ENCODE measurements at places on chromosomes 5 and 9. TPM values are rescaled to one million over a fixed set of nuclear protein-coding genes. Genes with fewer than 3 reads are reported as not detected.

- no peaks in the 10 kb centered on the region for H3K27me3 ChIP-seq
- no peak overlapping the region for H3K4me3 ChIP-seq
- no peaks in the 10 kb centered on the region for H3K36me3 ChIP-seq
- no peak overlapping the region for H3K27ac ChIP-seq
Observed at GRCh38 chr5:142888469-142889085, 118.4 kb downstream of the ARHGAP26 start.

DNA sequence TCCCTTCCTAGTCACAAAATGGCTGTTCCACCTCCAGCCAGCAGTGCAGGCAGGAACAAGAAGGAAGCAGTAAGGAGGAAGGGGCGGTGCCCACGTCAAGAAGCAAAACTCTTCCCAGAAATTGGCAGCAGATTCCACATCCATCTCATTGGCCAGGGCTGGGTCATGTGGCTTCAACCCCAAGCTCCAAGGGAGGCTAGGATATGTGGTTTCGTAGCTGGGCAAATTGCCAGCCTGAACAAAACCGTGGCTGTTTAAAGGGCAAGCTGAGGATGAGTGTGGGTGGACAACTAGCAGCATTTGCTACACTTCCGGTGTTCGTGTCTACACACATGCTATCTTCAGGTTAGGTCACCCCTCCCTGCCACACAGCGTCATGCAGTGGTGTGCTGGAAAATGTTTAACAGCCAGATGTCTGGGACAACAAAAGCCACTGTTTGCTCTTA is 92.1 kb upstream of the MAP1B start:
- no peak overlapping the region for H3K27ac ChIP-seq
- no peaks in the 10 kb centered on the region for H3K36me3 ChIP-seq

DNA sequence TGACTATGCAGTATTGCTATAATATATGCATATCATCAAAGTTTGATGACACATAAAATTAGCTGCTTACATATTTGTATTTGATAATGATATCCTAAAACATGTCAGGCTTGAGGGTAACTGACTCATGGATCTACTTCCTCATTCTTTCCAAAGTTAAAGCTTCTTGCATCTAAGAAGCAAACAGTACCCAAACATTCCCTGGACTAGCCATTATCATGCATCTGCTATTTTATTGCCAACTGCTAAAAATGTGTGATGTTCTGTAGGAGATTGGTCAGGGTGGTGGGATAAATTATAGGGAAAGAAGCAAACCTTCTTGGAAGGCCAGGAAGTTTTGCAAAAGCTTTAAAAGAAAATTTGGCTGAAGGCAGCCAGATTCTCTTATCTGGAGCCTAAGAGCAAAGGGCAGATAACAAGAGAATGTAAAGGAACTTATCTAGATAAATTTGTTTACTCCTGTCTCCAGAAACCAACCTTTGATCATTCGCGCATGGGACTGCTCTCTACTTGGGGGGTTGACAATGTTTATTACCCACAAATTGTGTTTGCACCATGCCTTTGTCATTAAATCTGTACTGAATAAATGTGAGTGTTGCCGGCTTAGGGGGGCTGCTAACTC is 604.1 kb upstream of the TLE4 start:
- H3K4me3 ChIP-seq = no peak overlapping the region
- no peaks in the 10 kb centered on the region for H3K27me3 ChIP-seq
- H3K27ac ChIP-seq = no peak overlapping the region
- no peaks in the 10 kb centered on the region for H3K36me3 ChIP-seq
- no peaks in the 10 kb centered on the region for H3K4me1 ChIP-seq
- no peak for DNase-seq

DNA sequence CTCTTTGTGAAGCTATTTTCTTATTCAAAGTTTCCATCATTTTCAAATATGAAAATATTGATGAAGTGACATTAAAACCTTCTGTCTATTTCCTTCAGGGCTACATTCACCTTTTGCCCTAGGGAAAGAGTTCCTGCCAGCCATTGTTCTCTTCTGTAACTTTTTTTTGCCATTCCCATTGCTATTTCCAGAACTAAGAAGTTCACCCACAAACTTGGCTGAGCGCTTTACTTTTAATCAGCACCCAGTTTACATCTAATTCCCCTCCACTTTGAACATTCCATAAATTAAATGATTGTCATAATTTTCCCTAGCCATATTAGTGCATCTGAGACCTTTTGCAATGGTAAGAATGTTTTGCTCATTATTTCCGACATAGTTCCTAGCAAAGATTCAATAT is 4.4 kb downstream of the IL33 start:
- H3K27me3 ChIP-seq = no peaks in the 10 kb centered on the region
- H3K4me3 ChIP-seq = no peak overlapping the region
- no peak for DNase-seq
- no peaks in the 10 kb centered on the region for H3K36me3 ChIP-seq

The ENHO gene
- total RNA-seq = 0.39 TPM

DNA sequence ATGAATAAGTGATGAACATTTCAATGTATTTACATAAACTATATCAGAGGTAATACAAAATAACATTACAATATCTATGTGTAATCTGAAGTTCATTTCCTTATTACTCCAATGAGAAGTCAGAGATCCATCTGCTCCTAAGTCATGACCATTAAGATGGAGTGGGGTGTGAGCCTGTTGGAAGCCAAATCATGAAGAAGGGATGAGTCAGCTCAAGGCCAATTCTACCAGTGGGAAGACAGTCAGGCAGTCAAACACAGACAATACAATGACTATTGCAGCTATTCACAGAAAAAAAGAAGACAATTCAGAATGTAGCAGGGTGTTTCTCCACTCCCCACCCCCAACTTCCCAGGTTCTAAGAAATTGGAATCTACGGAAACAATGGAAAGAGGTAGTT is 155.0 kb downstream of the NFIB start:
- no peaks in the 10 kb centered on the region for H3K36me3 ChIP-seq
- DNase-seq = no peak
- H3K27me3 ChIP-seq = no peaks in the 10 kb centered on the region
- H3K4me3 ChIP-seq = no peak overlapping the region
- no peak overlapping the region for H3K27ac ChIP-seq

The PAEP gene
- not detected for total RNA-seq

The TBC1D2 gene
- total RNA-seq = 4.8 TPM

- H3K27me3 ChIP-seq = no peaks in the 10 kb centered on the region
- no peak for DNase-seq
- no peak overlapping the region for H3K4me3 ChIP-seq
- no peaks in the 10 kb centered on the region for H3K4me1 ChIP-seq
Observed at GRCh38 chr9:134925011-134925511, 7.3 kb upstream of the FCN1 start.

The IFNA21 gene
- not detected for total RNA-seq

The C9orf50 gene
- total RNA-seq = not detected

DNA sequence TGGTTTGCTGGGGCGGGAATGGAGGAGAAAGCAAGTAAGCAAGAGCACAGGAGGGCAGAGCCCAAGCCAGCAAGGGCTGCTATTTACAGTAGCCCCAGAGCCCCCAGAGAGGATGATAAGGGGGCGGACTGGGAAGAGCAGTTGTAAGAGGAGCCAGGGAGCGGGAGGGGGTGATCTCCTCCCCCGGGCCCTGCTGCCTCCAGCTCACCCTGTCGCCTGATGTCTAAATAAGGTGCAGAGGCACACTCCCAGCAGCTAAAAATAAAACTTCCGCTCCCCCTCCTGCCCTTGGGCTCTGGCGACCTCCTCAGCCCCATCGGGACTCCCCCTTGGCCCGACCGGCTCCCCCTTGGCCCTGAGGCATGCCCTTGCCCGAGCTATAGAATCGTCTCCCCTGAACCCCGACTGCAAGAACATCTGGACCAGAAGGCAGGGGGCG is 14.4 kb upstream of the CCDC69 start:
- H3K4me1 ChIP-seq = peaks cover 25% of the 10 kb centered on the region
- no peaks in the 10 kb centered on the region for H3K27me3 ChIP-seq
- H3K4me3 ChIP-seq = no peak overlapping the region
- no peak overlapping the region for H3K27ac ChIP-seq
- no peaks in the 10 kb centered on the region for H3K36me3 ChIP-seq
- DNase-seq = no peak

DNA sequence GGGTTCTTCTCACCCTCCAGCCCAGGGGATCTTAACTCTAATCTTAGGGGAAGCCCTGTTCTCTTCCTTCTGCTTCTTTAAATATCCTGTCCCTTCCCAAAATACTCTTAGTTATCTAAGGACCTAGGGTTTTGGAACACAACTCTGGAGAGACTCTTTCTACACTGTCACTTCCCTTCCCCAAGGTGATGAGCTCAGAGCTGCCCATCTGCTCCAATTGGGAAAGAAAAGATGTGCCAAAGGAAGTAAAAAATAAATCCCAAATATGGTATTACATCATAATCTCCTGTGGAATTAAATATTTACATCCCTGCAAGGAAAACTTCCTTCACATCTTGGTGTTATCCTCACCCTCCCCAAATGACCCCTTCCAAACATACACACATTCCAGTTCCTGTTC is 291.2 kb downstream of the EPB41L4A start:
- no peaks in the 10 kb centered on the region for H3K27me3 ChIP-seq
- H3K4me3 ChIP-seq = no peak overlapping the region
- DNase-seq = no peak
- no peaks in the 10 kb centered on the region for H3K36me3 ChIP-seq

DNA sequence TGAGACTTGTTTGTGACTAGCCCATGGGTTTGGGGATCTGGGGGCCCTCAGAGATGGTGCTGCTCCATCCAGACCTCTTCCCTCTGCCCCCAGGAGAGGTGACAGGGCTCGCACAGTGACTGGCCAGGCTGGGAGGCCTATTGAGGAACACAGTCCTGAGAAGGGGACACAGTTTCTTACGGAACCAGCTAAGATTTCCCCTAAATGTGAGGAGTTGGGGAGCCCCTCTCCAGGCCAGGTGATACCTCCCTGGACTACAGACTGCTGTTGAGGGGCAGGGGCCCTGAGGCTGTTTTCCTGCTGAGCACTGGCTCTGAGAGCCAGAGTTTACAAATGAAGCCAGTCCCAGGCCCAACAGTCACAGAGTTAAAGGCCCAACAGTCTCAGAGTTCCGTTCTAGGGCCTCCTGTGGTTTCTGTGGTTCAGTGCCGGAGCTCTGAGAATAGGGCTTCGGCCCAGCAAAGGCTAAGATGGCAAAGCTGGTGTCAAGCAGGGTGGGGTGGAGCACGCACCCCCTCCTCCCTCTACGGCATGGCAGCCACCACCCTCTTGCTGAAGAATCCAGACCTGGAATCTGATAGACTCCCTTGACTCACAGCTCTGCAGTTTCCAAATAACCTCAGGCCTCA is 1.1 kb upstream of the SEMA4D start:
- H3K27ac ChIP-seq = peak overlapping the region; percentile 45
- peaks cover 84% of the 10 kb centered on the region for H3K4me1 ChIP-seq
- DNase-seq = peak; percentile 56
- H3K36me3 ChIP-seq = no peaks in the 10 kb centered on the region
- peak overlapping the region; percentile 39 for H3K4me3 ChIP-seq
- H3K27me3 ChIP-seq = no peaks in the 10 kb centered on the region

DNA sequence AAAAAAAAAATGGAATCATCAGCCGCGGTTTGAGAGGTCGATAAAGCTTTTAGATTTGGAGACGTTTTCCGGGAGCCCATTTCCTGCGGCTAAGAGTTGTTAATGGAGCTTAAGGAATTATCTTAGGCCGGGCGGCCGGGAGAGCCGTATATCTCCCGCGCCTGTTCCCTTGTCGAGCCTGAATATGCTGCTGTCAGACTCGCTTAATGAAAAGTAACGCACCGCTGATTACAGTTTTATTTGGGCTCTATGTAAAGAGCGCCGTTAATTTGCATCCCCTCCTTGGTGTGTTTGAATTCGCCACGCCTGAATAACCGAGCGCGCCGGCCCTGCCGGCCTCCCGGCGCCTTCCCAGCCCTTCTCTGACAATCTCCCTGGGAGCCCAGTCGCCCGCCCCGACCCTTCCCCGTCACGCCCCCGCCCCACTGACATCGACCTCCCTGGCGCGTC is 7.9 kb downstream of the IRX4 start:
- H3K27me3 ChIP-seq = peaks cover 5% of the 10 kb centered on the region
- no peak for DNase-seq

The NNT gene
- 79.7 TPM for total RNA-seq

- no peak overlapping the region for H3K27ac ChIP-seq
- no peak overlapping the region for H3K4me3 ChIP-seq
- no peaks in the 10 kb centered on the region for H3K27me3 ChIP-seq
- H3K4me1 ChIP-seq = peaks cover 5% of the 10 kb centered on the region
- no peak for DNase-seq
Observed at GRCh38 chr5:75663579-75664284, 52.5 kb downstream of the ANKDD1B start.

The SLC34A3 gene
- not detected for total RNA-seq

The GPR150 gene
- 0.18 TPM for total RNA-seq

DNA sequence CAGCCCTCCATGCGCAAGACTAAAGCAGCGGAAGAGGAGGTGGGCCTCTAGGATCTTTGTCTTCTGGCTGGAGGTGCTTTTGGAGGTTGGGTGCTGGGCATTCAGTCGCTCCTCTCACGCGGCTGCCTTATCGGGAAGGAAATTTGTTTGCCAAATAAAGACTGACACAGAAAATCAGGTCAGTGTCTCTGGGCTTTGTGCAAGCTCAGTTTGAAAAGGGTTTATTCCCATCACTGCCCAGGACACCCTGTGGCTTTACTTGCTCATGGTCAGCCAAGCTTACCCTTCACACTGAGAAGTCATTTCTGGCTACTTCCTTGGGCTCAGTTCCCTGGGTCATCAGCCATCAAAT is 10.5 kb downstream of the SLC2A8 start:
- no peaks in the 10 kb centered on the region for H3K4me1 ChIP-seq
- DNase-seq = no peak
- no peak overlapping the region for H3K4me3 ChIP-seq

GRCh38 chr9:120911295-120911837 is 15.2 kb downstream of the TRAF1 start:
- H3K36me3 ChIP-seq = peaks cover 70% of the 10 kb centered on the region
- DNase-seq = no peak
- no peak overlapping the region for H3K27ac ChIP-seq
- no peak overlapping the region for H3K4me3 ChIP-seq
- H3K27me3 ChIP-seq = no peaks in the 10 kb centered on the region

DNA sequence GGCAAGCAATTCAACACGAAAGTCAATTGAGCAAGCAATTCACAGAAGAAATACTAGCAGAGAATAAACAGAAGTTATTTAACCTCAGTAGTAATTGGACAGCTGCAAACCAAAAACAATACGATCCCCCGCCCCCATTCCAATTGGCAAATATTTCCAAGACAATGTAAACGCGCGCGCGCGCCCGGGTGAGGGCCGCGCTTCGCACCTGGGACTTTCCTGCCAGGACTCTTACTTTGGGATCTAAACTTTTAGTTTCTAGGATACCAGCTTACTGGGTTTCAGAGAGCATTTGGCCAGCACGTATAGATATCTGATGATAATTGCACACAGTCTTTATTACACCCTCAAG is 8.6 kb downstream of the RUFY1 start:
- peak overlapping the region; percentile 58 for H3K27ac ChIP-seq
- no peaks in the 10 kb centered on the region for H3K27me3 ChIP-seq
- H3K4me1 ChIP-seq = peaks cover 13% of the 10 kb centered on the region
- peak overlapping the region; percentile 95 for H3K4me3 ChIP-seq

DNA sequence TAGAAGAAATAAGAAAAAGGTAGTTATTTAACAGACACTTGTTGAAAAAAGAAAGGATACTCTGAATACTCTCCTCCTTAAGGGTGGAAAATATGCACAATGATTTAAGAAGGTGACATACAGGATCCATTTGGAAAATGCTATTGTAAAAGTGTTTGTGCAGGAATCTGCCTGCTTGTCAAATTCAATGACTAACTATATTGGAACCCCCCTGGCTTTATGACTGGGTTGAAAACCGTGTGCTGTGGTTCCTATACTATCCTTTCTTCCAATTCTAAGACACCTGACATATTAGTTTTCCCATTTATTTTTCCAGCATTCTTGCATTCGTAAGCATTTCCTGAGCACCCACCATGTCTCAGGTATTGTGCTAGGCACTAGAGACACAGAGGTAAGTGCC is 220.0 kb downstream of the GLIS3 start:
- no peak overlapping the region for H3K27ac ChIP-seq
- H3K4me3 ChIP-seq = no peak overlapping the region
- H3K4me1 ChIP-seq = no peaks in the 10 kb centered on the region
